Daoy (cell line): ENCODE measurements at places on chromosomes 6 and 20. TPM values are rescaled to one million over a fixed set of nuclear protein-coding genes. Genes with fewer than 3 reads are reported as not detected.

LBP gene
- not detected in 2 replicates for total RNA-seq

ULBP1 gene
- 1.2 and 1.6 TPM in 2 replicates for total RNA-seq

RGS17 gene
- 8.3 and 8.7 TPM in 2 replicates for total RNA-seq

PNPLA1 gene
- not detected in 2 replicates for total RNA-seq
